ENCODE measurements at places on chromosomes 13 and 19.

GRCh38 chr19:10268071-10268470, 2.8 kb upstream of the ICAM1 start:
- DNase-seq = no peak

DNA sequence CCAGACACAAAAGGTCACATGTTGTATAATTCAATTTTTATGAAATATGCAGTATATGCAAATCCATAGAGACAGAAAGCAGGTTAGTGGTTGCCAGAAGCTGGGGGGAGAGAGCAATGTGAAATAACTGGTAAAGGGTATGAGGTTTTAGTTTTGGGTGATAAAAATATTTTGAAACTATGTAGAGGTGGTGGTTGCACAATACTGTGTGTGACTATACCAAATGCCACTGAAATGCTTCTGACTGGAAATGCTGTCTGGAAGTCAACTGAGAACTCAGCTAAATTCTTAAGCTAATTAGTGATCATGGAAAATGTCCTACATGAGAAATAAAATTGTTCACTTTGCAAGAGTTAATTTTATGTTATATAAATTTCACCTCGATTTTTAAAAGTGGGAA, 65.3 kb upstream of the RXFP2 start:
- no peak for DNase-seq

DNA sequence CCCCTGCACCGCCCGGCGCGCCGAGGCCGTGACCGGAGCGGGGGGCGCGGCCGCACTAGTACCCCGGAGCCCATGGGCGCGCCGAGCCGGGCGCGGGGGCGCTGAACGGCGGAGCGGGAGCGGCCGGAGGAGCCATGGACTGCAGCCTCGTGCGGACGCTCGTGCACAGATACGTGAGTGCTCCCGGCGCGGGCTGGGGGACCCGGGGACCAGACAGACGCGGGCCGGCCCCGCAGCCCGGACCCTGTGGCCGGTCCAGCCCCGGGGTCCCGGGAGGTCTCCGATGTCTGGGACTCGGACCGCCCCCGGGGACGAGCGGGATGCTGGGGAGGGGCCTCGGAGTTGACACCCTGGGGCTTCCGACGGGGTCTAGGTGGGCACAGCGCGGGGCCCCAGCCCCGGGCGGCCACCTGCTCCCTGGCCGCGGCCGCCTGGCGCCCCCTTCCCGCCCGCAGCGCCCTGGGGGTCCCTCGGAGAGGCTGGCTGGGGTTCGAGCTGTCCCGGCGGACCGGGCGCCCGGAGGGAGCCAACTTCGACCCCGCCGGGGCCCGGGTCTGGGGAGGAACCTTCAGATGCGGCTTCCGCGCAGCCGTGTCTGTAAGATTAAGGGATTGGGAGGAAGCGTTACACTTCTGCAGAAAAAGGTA, 568 bp downstream of the ATP11A start:
- peak; percentile 62 for DNase-seq

DNA sequence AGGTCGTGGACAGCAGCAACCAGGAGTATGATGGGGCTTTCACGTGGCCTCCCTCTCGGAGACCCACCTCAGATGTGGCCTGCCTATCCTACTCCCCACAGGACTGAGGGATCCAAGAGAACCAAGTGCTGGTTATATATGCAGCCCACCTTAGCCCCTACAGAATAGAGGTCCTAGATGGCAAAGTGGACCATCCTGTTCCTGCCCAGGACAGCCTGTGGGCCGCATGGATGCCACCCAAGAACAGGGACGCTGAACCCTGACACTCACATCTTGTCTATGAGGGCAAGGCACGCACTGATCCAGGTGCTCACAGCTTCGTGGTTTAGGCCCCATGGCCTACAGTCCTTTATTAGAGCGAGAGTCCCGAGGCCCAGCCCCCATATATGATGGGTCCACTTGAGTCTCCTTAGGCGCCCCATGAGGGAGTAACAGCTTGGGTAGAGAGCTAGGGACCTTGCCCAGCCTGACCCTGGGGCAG, 1.5 kb upstream of the SLC27A5 start:
- peak; percentile 81 for DNase-seq

DNA sequence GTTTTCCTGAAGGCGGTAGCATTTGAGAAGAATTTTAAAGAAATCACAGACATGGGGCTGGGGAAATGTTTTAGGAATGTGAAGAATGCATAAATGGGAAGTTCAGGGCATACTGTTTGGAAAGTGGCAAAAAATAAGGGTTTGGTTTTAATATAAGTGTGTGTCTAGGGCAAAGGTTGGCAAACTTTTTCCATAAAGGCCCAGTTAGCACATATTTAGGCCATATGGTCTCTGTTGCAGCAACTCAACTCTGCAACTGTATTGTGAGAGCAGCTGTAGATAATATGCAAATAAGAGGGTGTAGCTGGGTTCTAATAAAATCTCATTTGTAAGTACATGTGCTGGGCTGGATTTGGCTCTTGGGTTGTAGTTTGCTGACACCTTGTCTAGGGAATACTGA, 521.9 kb downstream of the DIAPH3 start:
- no peak for DNase-seq

DNA sequence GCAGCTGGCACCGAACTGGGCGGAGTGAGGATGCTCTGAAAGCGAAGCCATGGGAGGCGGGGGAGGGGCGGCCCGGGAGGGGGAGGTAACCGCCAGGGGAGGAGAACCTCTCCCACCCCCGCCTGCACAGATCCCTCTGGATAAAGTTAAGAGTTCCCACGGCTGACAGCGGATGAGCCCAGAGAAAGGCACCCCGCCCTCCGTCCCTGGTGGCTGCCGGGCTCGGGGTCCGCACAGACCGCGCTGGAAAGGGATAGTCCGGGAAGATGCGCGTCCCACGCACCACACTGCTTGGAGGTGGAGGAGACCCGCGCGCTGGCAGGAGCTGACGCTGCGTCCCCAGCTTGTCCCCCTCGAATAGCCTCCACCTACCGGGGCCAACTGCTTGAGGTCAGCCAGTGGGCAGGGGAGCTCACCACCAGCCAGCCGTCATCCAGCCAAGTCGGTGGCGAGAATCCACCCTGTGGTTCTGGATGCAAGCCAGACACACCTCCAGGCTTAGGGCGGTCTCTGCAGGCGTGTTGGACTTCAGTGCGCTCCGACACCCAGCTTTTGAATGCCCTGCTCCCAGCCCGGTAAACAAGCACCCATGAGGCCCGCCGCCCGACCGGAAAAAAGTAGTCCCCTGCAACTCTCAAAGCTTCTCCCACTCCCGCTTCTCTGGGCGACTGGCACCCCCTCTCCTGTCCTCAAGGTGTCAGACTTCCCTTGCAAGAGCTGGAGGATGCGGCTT, at the start of gene TRPC4:
TSS of gene TRPC4 (minus strand) at position 17 of the 733 bp plus-strand sequence. CDS start 86,439 bp downstream, outside the sequence.
- peak; percentile 85 for DNase-seq

GRCh38 chr19:29753934-29754305, 38.9 kb upstream of the C19orf12 start:
- no peak for DNase-seq

- no peak for DNase-seq
Observed at GRCh38 chr13:101880581-101880980, 428.1 kb downstream of the ITGBL1 start.

DNA sequence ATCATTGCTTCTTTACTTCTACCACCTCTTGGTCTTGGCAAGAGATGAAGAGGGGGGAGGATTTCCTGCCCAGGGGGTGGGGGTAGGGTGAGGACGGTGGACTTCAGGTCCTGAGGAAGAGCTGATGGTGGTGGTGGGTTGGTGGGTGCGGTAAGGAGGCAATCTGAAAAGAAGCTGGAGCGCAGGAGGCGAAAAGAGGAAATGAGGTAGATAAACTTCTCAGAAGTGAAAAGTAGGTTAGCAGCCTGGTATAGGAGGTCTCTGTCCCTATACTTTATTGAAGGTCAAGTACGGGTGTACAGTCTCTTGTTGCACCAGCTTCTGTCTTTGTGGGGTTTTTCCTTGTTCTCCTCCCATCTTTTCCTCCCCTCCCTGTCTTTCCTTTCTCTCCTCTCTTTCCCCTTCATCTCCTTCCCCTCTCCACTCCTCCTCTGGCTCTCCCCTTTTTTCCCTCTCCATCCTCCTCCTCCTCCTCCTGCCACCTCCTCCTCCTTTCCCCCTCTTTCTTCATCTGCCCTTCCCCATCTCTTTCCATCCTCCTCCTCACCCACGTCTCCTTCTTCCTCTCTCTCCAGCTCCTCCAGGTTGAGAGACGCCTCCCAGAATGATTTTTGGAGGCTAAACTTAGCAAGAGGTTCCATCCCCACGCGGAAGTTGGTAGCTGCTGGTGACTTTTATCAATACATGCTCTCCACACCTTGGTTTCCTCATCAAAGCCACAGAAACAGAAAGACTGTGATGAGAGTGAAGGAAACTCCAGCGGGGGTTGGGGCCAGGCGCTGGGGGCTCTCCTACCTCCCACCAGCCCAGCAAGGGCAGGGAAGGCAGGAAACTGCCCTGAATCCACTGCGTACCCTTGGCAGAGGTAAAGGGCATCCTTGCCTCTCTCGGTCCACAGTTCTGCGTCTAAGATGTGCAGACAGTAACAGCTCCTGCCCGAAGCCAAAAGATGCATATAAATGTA, 15.3 kb downstream of the TNFSF14 start:
- DNase-seq = no peak

DNA sequence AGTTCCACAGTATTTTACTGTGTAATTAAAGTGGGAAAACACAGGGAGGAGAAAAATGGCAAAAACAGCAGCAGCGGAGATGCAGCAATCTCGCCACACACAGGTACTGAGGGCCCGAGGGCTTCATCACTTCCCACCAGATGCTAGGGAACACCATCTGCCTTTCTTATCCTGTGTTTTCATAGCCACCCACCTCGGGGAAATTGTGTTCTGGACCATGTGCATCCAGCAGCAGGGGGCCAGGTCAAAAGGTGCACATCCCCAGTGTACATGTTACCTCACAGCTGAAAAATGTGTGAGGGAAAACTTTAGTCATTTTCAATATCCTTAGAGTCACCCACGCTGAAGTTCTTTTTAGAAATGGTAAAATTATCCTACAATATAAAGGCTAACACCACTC, 30.2 kb downstream of the PDCD5 start:
- DNase-seq = no peak

DNA sequence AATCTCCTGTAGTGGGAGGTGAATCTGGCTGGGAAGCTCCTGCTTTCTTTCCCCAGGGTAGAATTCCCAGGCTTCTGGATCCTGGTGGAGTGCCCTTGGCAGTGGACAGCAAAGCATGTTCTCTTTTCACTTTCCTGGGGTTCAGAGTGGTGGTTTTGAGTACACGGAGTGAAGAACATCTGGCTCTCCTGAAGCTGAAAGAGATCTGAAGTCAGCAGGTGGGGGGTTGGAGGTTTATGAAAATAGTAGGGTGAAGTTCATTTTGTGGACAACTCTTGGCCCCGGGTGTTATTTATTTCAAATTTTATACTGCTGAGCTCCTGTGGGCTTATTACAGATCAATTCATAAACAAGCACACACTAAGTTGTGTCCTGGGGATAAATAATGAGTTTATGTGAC, 497.3 kb downstream of the KLF5 start:
- DNase-seq = no peak

DNA sequence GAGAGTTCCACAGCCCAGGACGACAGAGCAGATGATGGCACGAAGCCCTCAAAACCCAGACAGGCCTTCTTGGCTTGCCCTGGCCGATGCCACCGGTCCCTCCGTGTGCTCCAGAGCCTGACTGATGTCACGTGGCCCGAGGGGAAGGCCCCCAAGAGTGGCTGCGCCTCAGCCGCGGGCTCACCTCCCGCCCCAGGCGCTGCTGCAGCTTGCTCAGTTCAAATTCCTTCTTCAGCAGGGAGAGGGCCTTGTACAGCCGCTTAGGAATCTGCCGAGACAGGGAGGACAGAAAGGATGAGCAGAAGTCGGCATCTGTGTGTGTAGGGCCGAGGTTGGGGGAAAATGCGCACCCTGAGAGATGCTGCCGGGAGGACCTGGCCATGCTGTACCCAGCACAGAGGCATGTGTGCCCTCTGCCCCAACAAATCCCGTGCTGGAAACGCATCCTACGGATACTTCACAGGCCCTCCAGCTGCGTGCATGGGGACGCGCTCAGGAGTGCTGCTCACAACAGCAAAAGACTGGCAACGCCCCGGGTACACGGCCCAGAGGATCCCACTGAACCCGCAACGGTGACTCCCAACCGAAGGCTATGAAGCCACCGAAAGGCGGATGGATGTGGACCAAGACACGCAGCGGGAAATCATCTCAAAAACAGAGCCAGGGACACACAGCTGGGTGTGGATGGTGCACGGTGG, 12.9 kb downstream of the LONP1 start:
- DNase-seq = no peak

GRCh38 chr19:48244281-48244680, 11.4 kb downstream of the CARD8 start:
- DNase-seq = no peak

DNA sequence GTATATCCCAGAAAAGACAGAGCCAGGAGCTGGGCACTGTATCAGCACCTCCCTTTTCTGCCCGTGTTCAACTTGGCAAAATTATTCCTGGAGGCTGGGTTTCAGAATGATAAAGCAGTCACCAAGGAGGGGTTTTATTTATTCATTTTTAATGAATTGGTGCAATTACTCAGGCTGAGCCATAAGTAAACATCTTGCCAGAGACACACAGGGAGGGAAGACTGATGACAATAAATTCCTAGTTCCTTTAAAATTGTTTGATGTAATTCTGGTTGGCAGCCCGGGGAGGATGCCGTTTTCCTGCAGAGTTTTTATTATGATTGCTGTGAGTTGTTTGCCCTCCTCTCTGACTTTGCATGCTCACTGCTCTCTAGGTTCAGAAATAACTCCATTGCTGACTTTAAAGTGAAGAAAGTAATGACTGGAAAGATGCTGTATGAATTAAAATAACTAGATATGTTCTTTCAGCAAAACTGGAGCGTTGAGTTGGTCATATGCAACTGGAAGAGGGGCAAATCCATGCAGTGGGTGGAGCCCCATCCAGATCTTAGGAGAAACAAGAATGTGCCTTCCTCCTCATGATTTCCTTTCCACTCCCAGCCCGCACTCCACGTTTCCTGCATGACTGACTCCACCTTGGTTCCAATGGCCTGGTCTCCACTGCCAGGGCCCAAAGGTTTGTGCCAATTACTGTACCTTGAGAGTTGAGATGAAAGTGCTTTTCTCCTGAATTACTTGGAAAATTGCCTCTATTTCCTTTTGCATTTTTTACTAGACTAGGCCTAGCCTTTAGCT, 182.1 kb downstream of the RFC3 start:
- DNase-seq = no peak

GRCh38 chr13:97234742-97235141, 12.6 kb downstream of the MBNL2 start:
- DNase-seq = no peak

DNA sequence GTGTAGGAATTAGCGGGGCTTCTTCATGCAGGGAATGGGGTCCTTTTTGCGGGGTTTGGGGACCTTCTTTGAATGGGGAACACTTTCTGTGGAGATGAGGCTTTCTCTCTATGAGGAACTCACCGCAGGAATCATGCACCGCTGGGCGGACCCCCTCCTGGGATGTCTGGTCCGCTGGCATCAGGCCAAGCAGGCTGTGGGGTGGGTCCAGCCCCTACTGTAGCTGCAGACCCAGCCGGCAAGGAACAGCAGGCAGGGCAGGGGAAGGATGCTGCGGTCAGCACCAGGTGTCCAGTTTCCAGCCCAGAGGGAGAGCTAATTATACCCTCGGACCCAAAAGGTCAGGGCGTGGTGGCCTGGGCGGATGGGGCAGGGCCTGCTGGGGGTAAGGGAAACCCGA, 1.8 kb downstream of the MYBPC2 start:
- DNase-seq = no peak

GRCh38 chr13:74674720-74675119, 540.5 kb upstream of the KLF12 start:
- no peak for DNase-seq

GRCh38 chr19:46100344-46100743, 24.1 kb downstream of the IGFL3 start:
- DNase-seq = no peak

All from DMS53 (cell line).